Spinal cord (tissue), 10 donors: ENCODE measurements at places on chromosomes 7 and 10. TPM values are rescaled to one million over a fixed set of nuclear protein-coding genes. Genes with fewer than 3 reads are reported as not detected.

GRCh38 chr10:3592424-3592823 is 192.6 kb downstream of the KLF6 start:
- no peak for DNase-seq

DNA sequence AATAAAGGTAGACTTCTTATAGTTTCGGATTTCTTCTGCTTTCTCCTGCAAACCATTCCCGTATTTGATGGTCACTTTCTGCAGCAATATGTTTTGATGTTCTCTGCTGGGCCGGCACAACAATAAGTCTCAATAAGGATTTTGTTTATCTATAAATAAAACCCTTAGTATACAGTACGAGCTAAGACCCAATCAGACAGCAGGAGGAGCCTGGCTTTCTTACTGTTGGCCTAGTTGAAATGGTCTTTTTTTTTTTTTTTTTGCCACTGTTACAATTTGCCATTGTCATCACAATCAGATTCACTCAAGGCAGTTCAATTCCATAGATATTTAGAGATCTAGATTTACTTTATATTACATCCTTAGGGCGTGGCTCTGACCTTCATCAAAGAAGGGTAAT is 76.4 kb downstream of the PLXDC2 start:
- no peak for DNase-seq

DNA sequence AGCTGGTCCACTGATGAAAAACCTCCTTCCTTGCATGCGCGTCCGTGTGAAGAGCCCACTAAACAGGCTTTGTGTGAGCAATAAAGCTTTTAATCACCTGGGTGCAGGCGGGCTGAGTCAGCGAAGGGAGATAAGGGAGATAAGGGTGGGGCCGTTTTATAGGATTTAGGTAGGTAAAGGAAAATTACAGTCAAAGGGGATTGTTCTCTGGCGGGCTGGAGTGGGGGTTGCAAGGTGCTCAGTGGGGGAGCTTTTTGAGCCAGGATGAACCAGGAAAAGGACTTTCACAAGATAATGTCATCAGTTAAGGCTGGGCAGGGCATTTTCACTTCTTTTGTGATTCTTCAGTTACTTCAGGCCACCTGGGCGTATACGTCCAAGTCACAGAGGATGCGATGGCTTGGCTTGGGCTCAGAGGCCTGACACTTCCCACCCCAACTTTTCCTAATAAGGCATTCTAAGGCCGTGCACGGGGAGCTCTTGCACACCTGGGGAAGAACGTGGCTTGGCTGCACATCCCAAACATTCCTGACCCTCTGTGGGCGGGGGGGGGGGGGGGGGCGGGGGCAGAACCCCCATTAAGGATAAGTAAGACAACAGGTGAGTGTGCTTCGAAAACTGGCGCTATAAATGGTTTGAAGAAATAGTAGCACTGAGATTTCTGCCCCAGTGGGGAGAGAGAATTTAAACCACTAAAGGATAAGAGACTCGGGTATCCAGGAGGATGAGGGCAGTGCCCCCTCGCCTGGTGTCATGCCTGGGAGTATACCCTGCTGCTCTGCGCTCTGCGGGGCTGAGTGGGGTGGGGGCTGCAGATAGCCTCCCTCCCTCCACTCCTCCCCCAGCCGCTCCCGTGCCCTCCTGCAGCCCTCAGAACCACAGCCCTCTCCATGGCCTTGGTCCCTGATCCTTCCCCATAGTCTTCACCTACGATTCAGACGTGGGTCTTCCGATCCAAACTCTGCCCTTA is 217.6 kb downstream of the MLLT10 start:
- DNase-seq: no peak

GRCh38 chr7:135355377-135356048 is 121.9 kb downstream of the STRA8 start:
- no peak for DNase-seq

- DNase-seq: no peak
These were observed 156.5 kb upstream of the GHITM start for GRCh38 chr10:83982812-83983211.

DNA sequence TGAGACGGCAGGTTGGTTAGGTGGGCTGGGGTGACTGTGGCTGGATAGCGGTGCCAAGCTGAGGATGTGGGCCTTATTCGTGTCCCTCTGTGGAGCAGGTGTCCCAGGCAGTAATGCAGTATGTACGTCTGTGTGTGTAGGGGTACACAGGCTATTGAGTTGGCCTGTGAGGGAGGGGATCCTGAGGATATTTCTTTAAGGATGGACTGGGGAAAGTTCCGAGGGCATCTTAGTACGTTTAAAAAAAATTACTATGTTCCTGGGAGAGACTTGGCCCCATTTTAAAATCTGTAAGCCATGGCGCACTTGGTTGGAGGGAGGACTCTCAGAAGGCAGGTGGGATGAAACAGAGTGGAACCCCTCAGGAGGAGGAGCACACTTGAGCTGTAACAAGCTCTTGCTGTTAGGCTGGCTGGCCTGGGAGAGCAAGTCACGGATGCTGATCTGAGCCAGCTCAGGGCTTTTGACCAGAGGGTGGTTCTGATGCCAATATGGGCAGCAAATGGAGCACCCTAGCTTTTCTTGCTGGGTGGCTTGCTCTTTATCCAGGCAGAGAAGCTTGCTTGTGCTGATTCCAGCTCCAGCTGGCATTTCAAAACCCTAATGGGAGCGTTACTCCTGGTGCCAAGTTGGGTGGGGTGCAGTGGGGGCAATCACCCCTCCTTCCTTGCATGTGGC is 765 bp downstream of the WBP1L start:
- no peak for DNase-seq

GRCh38 chr10:107540981-107541380 is 376.5 kb upstream of the SORCS1 start:
- DNase-seq: no peak

DNA sequence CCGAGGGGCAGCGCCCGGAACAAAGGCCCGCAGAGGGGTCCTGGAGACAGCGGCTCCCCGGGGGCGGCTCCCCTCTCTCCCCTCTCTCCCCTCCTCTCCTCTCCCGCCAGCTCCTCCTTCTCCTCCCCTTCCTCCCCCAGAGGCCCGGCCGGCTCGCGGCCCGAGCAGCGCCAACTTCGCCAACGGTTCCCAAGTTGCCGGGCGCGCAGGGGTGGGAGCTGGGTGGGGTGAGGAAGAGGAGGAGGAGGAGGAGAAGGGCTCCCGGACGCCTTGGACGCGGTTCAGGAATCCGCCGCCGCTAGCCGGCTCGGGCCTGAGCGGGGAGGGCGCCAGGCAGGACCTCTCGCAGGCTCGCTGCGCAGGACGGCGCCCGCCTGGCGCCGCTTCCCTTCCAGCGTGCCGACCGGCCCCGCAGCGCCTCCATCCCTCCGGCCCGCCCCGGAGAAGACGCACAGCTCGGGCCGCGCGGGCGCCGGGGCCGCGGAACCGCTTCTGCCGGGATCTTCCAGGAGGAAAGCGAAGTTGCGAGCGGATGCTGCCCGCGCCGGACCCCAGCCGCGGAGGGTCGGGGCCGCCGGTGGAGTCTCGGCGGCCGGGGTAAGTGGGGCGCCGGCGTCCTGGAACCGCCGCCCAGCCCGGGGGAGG is at the start of gene CHST3:
Gene CHST3, plus strand, starts transcription at position 298 of the 645 bp plus-strand sequence. CDS start 41,448 bp downstream, outside the sequence.
- no peak for DNase-seq

GRCh38 chr10:13892871-13893270 is 306.1 kb downstream of the PRPF18 start:
- no peak for DNase-seq

GRCh38 chr10:45592926-45593325 is 79.6 kb downstream of the ZFAND4 start:
- no peak for DNase-seq

DNA sequence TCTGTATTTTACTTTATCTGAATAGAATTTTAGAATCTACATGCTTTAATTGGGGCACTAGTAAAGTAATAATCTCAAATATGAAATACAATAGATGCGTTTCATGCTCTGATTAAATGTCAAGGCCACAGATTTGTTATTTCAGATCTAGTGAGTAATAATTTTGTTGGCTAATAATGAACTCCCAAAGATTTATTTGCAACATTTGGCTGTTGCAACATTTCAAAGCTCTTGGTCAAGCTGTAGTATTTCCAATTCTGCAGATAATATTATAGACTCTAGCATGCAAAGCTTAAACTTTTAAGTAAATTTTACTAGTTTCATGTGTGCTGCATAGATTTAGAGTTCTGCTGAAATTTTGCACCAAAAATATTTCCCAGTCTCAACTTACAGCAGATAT is 16.7 kb downstream of the LRRN3 start:
- DNase-seq: no peak

- DNase-seq: peak; percentile 72
These were observed 412 bp downstream of the PIP4K2A start for GRCh38 chr10:22713853-22714478.

DNA sequence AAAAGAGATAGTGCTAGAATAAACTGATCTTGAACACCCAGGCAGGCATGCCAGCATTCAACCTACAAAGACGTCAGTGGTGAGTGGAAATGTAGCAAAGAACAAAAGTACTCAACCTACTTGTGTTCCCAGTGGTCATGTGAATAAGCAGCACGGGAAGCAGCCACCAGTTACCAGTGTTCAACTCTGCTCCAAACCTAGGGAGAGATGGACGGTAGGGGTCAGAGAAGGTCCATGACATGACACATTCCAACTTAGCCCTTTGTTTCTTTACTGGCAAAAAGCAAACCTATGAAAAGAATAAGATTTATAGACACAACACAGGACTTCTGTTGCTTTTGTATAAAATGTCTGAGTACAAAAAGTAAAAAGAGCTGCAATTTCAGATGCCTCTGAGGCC is 511.4 kb downstream of the XPNPEP1 start:
- DNase-seq: peak; percentile 55

DNA sequence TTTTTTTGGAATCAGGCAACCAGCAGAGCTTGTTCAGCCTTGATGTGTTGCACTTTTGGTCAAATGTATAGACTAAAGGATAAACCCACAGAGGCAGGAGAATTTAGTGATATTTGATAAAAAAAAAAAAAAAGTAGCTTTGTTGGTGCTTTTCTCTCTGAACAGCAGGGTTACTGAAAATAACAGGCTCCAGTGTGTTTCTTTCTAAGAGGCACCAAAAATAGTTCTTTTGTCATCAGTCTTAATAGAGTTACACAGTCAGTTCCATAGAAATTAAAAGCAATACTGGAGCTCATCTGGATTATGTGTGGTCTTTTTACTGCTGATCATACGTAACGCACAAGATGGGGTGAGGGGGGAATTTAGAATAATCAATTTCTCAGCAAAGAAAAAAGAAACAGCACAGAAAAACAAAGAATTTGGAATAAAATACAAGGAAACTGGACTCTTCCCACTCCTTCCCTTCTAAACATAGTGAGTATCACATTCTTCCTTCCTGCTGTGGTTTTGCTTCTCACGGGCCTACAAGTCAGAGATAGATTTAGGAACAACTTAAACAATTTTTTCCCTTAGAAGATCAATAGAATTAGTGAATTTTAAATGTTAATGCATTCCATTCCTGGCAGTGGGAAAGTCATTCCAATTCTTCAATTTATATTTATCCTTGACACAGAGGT is 178.8 kb upstream of the AKR1E2 start:
- no peak for DNase-seq

- DNase-seq: no peak
These were observed 48.7 kb downstream of the CREB3L2 start for GRCh38 chr7:137953043-137953664.

DNA sequence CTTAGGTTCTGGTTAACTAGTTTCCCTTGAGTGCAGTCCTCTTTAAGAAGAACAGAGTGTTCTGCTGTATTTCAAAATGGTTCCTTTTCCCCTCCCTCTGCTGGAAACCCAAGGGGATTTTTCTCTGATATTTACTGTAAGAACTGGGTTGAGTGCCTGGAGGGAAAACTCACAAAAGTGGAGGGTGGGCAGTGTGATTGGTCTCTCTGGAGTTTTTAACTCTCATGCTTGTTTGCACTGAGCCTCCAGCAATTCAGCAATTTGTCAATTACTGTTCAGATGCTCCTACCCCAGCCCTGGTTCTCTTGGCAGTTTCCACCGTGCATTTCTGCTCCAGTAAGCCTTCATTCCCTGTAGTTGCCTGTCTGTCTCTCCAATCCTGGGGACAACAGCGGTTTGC is 273.4 kb upstream of the SORCS1 start:
- DNase-seq: no peak

- DNase-seq: no peak
These were observed 38.0 kb downstream of the PRKAG2 start for GRCh38 chr7:151838861-151839381.

- DNase-seq: peak; percentile 69
These were observed 5.5 kb downstream of the LFNG start for GRCh38 chr7:2524808-2525657.

DNA sequence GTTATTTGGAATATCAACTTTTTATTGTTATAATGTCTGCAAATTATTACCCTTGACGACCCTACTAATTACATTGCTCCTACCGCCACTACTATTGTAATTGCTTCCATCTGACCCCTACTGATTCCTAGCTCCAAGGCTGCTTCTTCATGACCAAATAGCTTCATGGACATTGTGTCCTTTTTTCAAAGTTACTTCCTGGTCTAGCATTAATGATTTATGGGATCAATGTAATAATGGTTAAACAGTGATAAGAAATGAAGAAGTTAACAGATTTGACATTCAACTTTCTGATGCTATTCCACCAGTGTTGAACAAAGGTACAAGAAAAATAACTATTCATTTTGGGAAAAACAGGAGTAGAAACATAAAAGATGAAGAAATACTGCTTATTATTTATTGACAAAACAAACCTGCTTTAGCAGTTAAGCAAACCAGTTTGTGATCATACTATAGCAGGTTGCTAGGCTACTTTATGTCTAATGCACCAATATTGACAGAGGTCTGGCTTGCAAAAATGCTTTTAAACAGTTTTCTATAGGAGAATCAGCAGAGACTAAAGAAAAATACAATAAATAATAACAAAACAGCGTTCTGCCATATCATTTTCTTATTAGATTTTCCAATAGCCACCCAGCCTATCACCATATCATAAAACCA is 125.8 kb downstream of the PCLO start:
- no peak for DNase-seq

The ST8SIA6 gene
- total RNA-seq: 15.0 TPM

The GPR37 gene
- total RNA-seq: 38.8 TPM

The RAMP3 gene
- 11.1 TPM for total RNA-seq

The MSS51 gene
- total RNA-seq: 3.2 TPM

The UTF1 gene
- total RNA-seq: not detected

The SFTPA1 gene
- not detected for total RNA-seq

The NUPR2 gene
- total RNA-seq: 1.7 TPM

The TECTB gene
- total RNA-seq: 0.77 TPM

The GIMAP7 gene
- 13.2 TPM for total RNA-seq

The SUGCT gene
- 3.5 TPM for total RNA-seq
